ENCODE measurements at places on chromosomes 4 and X. TPM values are rescaled to one million over a fixed set of nuclear protein-coding genes. Genes with fewer than 3 reads are reported as not detected.

Gene ABHD18
- 13.5 TPM for total RNA-seq

Gene SH2D1A
- 75.0 TPM for total RNA-seq

Gene NONO
- 477 TPM for total RNA-seq

Gene VCX
- total RNA-seq = not detected

Gene NAP1L2
- total RNA-seq = 1.6 TPM

Gene CXCL3
- total RNA-seq = not detected

Gene MTNR1A
- not detected for total RNA-seq

Gene PCDH18
- total RNA-seq = not detected

Gene GYPE
- 2.9 TPM for total RNA-seq

Gene TRAM1L1
- not detected for total RNA-seq

Gene FAM47B
- not detected for total RNA-seq

Gene TBCK
- total RNA-seq = 22.2 TPM

Gene DUSP21
- not detected for total RNA-seq

Gene IQCM
- not detected for total RNA-seq

Gene SATL1
- total RNA-seq = not detected

Measured in activated CD8-positive, alpha-beta memory T cell treated with anti-CD3 and anti-CD28 coated beads for 36 hours (primary cell).